ENCODE measurements at places on chromosomes 13 and 19.

GRCh38 chr13:26184791-26185250, 37.3 kb downstream of the RNF6 start:
- peak; percentile 30 for DNase-seq

DNA sequence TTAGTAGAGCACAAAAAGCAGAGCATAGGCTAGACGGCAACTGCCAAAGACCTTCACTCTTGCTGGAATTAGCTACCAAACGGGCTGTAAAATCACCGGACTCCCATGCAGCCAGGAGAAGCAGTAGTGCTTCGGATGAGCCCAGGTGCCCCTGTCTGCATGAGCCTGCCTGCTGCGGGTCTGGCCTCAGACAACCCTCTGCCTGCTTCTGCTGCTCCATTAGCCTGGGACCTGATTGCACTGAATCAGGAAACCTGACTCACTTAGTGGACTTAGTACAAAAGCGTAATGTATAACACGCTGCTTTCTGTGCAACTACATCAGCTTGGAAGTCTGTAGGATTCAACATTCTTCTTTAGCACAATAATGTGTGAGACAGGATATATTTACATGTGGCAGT, 170.0 kb downstream of the LMO7 start:
- peak; percentile 15 for DNase-seq

DNA sequence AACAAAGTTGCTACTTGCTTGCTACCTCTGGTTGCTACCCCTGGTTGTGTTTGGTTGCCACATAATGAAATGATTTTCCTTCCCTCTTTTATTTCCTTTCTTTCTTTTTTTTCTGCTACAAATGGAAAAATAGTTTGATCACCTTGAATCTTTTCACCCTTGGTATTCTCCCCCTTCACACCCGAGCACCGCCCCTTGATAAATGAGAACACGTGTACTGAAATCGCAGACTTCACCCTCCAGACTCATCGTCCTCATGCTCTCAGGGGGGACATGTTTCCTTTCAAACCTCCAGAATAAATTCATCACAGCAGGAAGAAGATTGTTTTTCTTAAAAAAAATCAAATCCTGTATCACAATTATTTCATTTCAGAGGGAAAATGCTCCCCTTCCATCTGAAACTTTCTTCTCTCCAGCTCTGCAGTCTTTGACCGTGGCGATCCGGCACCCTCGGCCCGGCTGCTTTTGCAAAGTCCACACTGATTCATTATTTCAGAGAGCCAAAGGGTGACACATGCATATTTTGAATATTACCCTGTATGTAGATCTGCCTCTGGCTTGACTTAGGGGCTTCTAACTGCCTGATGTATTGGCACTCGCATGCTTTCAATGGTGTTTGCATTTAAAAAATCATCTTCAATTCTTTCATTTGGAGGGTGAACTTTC, 222.6 kb upstream of the MAB21L1 start:
- DNase-seq: no peak

- DNase-seq: no peak
Measured at GRCh38 chr19:58544591-58545285, 874 bp downstream of the TRIM28 start.

DNA sequence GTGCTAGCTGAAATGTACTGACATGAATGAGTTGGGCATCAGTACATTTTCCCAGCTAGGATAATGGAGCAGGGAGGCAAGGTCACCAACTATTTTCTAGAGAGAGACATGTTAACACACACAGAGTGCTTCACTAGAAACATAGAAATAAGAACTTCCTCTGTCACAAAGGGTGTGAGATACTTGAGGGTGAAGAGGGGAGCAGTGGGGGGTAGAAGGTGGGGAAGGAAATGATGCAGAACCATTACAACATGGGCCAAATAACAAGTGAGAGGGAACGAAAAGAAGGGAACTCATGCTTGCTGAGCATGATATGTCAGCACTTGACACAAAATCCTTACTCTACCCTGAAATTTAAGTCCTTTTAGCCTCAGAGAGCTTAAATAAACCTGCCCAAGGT, 87.8 kb upstream of the RFC3 start:
- DNase-seq: no peak

GRCh38 chr19:30667746-30668145, 295.6 kb downstream of the ZNF536 start:
- no peak for DNase-seq

- no peak for DNase-seq
Measured at GRCh38 chr13:50779443-50780200, 63.9 kb downstream of the DLEU7 start.

- DNase-seq: no peak
Measured at GRCh38 chr19:44627631-44628030, 14.3 kb downstream of the IGSF23 start.

- peak; percentile 55 for DNase-seq
Measured at GRCh38 chr13:35992964-35993363, 138.2 kb downstream of the DCLK1 start.

DNA sequence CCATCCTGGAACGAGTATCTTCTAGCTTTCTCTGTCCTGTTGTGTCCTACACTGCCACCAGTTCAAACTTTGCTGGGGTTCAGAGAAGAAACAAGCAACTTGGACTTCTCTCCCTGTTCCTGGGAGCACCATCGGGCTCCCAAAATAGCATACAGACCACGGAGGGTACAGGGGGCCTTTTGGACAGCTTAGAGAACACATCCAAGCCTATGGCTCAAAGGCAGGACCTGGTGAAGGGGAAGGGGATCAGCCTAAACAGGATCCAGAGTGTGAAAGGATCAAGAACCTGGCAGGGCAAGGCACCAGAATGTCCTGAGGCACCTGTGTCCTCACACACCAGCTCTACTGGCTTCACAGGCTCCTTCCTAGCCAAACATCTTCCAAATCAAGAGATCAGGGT, 1336.5 kb downstream of the UQCRFS1 start:
- DNase-seq: no peak

DNA sequence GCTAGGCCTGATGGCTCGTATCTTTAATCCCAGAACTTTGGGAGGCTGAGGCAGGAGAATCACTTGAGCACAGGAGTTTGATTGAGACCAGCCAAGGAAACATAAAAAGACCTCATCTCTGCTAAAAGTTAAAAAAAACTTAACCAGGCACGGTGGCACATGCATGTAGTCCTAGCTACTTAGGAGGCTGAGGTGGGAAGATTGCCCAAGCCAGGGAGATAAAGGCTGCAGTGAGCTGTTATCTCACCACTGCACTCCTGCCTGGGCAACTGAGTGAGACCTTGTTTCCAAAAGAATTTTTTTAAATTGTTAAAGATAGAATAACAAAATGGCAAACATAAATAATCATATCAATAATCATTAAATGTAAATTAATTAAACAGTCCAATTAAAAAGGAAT, 365.8 kb downstream of the MTUS2 start:
- no peak for DNase-seq

- no peak for DNase-seq
Measured at GRCh38 chr19:7527516-7528191, 5.2 kb downstream of the MCOLN1 start.

DNA sequence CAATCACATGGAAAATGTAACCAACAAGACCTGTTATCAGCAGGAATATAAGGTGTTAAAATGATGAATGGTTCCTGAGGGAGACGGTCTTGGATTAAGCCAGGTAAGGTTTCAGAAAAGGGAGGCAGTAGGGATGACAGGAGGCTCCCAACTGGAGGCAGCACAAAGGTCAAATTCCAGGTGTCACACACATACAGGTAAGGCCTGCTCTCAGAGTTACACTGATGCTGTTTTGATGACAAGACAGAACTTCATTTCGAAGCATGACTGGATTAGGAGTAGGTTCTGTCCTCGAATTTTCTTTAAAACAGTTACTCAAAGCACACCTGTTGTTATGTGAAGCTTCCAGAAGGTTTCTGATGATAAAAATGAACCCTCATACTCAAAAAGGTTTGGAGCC, 7.4 kb downstream of the MED26 start:
- DNase-seq: no peak

DNA sequence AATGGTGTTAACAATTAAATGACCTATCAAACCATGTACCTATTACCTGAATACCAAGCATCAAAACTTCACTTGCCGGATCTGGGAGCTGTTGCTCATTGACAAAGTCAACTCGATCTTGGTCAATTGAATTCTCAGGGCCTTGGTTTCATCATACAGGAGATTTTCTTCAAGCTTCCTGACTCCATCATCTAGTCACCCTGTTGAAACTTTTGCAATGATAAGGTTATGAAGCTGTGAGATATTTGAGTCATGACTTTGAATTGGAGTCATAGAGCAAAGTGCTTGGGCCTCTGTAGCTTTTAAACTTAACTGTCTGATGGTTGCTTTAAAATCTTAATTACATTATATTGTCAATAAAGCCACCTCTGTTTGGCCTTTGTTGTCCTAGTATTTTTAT, 260.9 kb downstream of the COG6 start:
- no peak for DNase-seq

DNA sequence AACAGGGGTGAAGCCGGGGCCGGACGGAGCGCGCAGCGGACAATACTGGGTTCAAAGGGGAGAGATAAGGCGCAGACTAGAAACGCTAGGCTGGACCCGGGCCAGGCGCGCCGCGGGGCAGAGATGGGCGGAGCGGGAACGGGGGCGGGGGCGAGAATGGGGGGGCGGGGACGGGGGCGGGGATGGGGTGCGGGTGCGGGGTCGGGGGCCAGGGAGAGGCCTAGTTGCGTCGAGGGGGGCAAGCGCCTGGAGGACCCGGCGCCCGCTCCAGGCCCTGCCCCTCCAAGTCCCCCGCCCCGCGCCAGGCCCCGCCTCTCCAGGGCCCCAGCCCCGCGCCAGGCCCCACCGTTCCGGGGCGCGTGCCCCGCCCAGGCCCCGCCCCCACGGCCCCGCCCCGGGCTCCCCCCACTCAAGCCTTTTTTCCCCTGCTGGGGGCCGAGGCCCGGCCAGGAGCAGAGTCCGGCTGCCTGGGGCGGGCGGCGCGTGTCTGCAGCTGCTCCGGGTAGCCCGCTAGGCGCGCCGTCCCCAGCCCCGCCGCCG, at the start of gene CERS4:
CERS4 (plus strand) TSS at position 449 of the 540 bp plus-strand sequence. CDS start 41,707 bp downstream, outside the sequence.
- DNase-seq: peak; percentile 82

- no peak for DNase-seq
Measured at GRCh38 chr19:4624301-4624700, 15.0 kb upstream of the TNFAIP8L1 start.

DNA sequence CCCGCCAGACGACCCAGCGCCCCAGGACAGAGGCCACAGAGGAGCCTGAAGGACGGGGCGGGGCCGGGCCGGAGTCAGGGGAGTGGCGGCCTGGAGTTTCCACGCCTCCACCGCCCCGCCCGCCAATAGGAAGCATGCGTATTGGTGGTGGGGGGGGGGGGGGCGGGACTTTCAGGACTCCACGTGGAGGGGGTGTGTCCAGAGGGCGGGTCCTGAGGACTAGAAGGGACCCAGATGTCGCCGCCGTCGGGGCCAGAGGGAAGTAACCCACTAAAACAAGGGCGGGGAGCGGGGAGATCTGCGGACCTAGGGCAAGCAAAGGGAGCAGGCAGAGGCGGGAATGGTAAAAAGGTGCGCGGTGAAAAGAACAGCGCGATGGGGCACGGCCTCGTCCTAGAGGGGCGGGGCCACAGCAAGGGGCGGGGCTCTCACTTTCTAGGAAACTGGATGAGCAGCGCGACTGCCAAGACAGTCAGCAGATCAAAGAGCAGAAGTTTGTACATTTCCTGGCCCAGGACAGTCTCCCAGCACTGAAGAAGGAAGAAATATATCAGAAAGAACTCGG, 2.8 kb upstream of the LENG1 start:
- peak; percentile 50 for DNase-seq

- no peak for DNase-seq
Measured at GRCh38 chr19:43809762-43810696, 7.8 kb upstream of the LYPD5 start.

DNA sequence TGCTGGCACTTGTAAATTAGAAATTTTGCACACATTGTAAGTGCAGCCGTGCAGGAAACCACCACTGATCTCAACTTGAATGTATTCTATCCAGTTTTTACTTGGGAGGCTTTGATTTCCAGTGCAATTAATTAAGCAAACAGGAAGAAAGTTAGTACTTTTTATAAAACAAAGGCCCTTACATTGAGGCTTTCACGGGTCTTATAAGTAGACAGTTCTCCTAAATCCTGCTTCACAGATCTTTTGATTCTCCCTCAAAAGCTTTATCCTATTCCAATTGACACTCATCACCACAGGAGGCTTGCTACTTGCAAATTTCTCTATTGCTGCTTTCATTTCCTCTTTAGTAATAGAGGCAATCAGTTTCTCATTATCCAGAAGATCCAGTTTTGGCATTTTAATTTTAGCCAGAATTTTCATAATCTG, 90.1 kb downstream of the ERCC5 start:
- no peak for DNase-seq

- no peak for DNase-seq
Measured at GRCh38 chr19:3119071-3119595, 16.7 kb upstream of the GNA15 start.

- no peak for DNase-seq
Measured at GRCh38 chr19:3178377-3178972, at the start of gene S1PR4. S1PR4 (plus strand) TSS chr19:3178769; CDS start chr19:3178793, 24 bp downstream.

DNA sequence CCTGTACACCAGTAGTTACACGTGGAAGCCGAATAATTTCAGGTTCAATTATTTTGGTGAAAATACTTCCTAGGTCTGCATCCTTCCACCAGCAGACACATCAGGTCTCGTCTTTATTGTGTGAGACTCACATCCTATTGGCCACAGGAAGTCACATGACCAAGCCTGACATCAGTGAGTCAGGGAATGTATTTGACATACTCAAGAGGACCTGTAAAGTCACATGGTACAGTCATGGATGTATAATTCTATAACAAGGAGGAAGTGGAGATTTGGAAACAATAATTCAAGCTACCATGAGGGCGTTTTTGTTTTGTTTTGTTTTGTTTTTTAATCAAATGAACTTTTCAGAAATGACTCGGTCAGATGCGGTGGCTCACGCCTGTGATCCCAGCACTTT, 9.3 kb upstream of the HIF3A start:
- no peak for DNase-seq

DNA sequence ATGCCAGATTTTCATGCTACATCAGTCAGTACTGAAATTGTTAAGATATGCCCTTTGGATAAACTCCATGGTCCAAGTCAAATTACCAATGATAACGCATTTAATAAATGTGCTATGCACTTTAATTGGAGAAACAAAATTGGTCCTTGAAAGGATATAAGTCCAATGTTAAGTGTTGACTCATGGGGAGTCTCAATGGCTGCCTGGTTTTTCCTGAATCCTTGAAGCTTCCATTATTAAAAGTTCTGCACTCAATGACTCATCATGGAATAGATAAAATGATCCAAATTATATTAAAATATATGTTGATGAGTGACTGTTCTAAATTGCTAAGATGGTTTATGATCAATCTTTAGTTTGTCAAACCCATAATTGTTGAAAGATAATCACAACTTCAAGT, 346.0 kb upstream of the ATXN8OS start:
- DNase-seq: no peak

Data from occipital lobe (tissue), 3 donors.